ENCODE measurements at places on chromosomes 2 and 18.

- DNase-seq, result no peak
Measured at GRCh38 chr2:159715451-159715850, 3.1 kb downstream of the MARCHF7 start.

DNA sequence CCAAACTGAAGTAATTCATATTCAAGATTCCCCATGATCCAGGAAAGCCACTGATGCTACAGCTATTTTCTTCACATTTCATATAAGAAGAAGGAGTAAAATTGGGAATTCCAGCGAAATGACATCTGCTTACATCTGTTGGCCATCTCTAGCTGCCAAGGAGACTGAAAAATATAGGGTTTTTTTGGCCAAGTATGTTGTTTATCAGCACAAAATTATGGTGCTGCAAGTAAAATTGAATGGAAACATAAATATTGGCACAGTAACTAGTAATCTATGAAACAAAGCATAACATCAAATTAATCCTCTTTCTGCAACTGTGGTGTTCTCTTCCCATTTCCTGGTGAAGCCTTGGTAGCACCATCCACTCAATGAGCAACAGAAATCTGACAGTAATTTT, 649.5 kb upstream of the ZNF804A start:
- DNase-seq, result no peak

GRCh38 chr2:176525086-176525485, 255.8 kb downstream of the MTX2 start:
- no peak for DNase-seq

GRCh38 chr2:148965623-148966437, 72.7 kb upstream of the LYPD6B start:
- no peak for DNase-seq
